ENCODE measurements at places on chromosomes 12 and 14. TPM values are rescaled to one million over a fixed set of nuclear protein-coding genes. Genes with fewer than 3 reads are reported as not detected.
A peak's percentile ranks its signal among the peaks of the same experiment; 100 is the strongest.

CD69 gene
- not detected for total RNA-seq

TAS2R14 gene
- 1.4 TPM for total RNA-seq

RFX4 gene
- total RNA-seq, result 0.40 TPM

SCN8A gene
- total RNA-seq, result 0.33 TPM

GLI1 gene
- total RNA-seq, result 174 TPM

ADAMTS20 gene
- total RNA-seq, result 0.03 TPM

APOLD1 gene
- total RNA-seq, result 2.0 TPM

- peak; percentile 3 for DNase-seq
Observed at GRCh38 chr12:126807312-126807865, 1459.6 kb upstream of the TMEM132C start.

GRCh38 chr14:99809859-99810558, 16.8 kb downstream of the EML1 start:
- no peak for DNase-seq

DNA sequence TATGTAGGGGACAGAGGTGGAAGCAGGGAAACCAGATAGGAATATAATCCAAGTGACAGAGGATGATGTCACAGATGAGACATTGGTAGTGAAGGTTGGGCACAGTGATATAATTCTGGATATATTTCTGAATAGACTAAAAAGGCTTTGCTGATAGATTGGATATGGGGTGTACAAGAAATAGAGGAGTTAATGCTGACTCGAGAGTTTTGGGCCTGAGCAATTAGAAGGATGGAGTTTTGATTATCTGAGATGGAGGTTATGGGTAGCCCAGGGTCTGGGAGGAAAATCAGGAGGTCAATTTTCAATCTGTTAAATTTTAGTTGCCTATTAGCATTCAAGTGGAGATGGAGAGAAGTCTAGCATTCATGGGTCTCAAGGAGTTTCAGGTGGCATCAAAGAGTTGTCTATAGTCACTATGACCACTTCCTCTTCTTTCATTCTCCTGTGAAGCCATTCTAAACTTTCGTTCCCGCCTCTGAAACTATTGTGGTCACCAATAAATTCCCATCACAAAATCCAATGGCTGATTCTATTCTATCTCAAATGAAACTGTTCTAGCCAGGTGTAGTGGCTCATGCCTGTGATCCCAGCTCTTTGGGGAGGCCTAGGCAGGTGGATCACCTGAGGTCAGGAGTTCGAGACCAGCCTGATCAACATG, 10.6 kb upstream of the ANO6 start:
- no peak for DNase-seq

- DNase-seq, result no peak
Observed at GRCh38 chr14:38065106-38065762, 142.5 kb upstream of the SSTR1 start.

DNA sequence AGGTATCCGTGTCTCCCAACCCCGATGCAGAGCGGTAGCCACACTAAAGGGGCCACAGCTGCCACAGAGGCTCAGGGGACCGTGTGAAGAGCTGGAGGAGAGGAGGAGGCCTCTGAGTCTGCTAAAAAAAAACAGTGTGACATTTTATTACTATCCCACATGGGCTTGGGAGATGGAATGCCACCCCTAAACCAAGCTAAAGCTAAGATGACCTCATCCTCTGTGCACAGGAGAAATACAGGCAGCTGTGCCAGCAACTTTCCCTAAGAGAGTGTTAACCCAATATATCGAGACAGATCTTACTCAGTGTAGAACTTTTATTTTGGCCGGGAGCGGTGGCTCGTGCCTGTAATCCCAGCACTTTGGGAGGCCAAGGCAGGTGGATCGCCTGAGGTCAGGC, 18.0 kb downstream of the BCL2L14 start:
- peak; percentile 28 for DNase-seq

DNA sequence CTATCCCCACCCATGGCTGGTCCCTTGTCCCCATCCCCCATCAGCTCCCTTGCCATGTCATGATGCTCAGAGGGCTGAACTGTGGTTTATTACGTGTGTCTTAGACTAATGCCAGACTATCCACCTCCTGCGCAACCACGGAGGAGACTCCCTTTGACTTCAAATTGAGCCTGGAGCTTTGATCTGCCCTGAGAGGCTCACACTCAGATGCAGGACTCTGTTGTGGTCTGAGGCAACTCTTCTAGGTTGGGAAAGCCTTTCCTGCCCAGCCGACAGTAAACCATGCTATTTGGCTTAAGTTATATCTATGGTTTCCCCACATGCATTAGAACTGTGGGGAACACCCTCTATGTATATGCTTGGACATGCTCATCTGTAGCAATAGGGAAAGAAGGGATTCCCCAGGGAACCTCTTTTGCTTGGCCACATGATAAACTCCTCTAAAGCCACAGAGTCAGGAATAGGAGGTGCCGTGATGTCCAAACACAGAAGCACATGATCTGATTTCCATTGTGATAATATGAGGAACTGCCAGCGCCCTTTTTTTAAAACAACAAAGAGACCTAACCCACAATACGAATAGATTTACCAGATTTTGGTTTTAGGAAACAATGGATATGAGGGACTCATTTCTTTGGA, 11.1 kb upstream of the LGALS3 start:
- no peak for DNase-seq

- DNase-seq, result no peak
Observed at GRCh38 chr12:9661720-9662119, 7.8 kb upstream of the CLEC2D start.
